CD4-positive, alpha-beta T cell treated with Interleukin-17A for 4 hours (primary cell): ENCODE measurements at places on chromosomes 16 and 17.

- no peak for DNase-seq
Observed at GRCh38 chr16:35686595-35686994, 2227.2 kb downstream of the TP53TG3F start.

GRCh38 chr17:4591529-4591928 lies 7.2 kb downstream of the SMTNL2 start:
- no peak for DNase-seq

DNA sequence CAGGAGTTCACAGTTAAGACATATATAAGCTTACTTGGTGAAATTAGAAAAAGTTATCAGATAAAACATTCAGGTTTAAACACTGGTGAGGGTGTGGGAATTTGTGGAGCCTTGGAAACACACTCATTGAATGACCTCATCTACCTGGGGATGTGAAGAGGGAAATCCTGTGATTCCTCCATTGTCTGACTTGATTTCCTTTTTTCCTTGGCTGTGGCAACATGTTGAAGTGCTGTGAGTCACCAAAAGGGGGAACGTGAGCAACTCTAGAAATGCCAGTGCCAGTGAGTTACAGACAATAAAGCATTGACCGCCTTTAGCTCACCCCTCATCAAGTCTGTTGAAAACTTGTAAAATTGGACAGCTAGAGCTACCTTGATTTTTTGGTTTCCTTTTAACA lies 1.8 kb downstream of the HMOX2 start:
- DNase-seq = peak; percentile 39

- DNase-seq = no peak
Observed at GRCh38 chr17:18327556-18327955, 12.5 kb downstream of the SMCR8 start.

DNA sequence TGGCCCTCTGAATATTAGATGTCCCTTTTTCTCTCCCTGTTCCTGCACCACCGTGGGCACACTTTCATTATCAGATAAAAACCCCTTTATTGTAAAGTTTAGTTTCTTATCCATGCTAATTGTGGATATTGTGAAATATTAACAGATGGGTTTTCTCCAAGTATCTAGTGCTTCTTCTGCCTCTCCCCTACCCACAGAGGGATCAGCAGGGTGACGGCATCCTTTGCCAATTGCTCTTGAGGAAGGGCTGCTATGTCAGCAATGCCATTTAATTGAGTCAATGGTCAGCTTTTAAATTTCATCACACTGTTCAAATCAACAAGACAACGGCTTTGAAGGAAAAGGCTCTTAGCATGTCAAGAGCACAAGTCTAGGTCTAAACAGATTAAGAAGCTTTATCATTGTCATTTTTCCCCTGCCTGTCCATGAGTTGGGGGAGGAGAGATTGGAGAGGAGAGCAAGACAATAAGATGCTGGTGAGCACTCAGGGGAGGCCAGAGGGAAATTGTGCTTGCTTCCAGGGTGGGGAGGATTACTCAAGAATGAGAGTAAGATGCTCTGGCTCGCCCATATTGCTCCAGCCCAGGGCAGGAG lies 443.0 kb upstream of the CCL2 start:
- DNase-seq = no peak

- no peak for DNase-seq
Observed at GRCh38 chr16:89268987-89269735, 51.7 kb downstream of the ZNF778 start.

DNA sequence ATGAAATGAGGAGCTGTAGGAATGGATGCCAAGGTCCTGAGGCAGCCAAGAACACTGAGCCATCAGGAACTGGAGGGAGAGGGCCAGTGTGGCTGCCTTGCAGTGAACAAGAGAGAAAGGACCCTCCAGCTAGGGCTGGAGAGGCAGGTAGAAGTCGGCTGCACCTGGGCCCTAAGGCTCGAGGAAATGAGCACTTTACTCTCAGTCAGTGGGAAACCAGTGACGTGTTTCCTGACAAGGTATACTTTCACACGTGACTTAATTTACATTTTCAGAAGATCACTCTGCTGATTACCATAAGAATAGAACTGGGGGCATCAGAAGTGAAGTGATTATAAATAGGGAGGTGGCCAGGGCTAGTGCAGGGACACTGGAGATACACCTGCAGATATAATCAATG lies 115.2 kb downstream of the C17orf67 start:
- no peak for DNase-seq

- DNase-seq = no peak
Observed at GRCh38 chr16:89060207-89060794, 33.4 kb upstream of the ACSF3 start.

DNA sequence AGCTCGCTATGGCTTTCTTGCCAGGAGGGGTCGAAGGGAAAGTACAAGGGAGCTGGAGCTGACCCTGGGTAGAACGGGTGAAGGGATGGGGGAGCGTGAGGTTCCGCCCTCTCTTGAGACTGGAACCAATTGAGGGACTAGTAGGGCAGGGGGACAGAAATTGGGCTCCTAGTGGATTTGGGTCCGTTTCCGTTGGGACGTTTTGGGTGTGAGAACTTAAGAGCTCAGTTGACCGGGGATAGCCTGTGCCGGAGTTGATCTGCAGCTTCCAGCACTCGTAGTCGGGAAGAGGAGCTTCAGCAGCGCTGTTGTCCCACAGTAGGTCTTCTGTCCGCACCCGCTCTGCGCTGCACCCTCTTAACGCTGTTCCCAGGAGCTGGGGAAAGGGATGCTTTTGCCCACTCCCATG lies 481 bp downstream of the CNTROB start:
- DNase-seq = peak; percentile 41

GRCh38 chr17:64020056-64020766 lies at the start of gene ICAM2:
TSS of gene ICAM2 (minus strand) at chr17:64020633. CDS start at chr17:64006691, 13,942 bp downstream.
- DNase-seq = peak; percentile 91

DNA sequence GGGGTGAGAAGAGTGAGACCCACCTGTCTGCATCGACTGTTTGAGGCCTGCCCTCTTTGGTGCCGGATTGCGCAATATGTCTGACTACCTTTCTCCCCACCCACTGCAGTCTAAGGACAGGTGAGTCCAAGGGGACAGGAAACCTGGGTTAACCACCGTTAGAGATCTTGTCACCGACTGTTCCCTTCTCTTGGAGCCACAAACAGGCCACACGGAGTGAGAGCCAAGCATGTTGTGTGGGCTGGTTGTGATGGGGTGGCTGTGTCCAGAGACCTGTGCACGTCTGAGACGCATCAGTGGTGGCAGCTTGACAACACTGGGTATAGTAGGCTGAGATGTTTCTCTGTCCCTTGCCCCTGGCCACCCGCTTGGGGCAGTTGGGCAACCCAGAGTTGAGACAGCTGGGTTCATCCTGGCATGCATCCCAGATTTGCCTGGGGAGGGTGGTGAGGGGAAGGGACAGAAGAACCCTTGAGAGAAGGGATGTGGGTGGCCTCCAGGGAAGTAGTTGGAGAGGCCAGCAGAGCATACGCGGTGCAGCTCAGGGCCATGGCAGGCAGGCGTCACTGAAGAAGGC lies 21.4 kb downstream of the MPRIP start:
- peak; percentile 18 for DNase-seq

DNA sequence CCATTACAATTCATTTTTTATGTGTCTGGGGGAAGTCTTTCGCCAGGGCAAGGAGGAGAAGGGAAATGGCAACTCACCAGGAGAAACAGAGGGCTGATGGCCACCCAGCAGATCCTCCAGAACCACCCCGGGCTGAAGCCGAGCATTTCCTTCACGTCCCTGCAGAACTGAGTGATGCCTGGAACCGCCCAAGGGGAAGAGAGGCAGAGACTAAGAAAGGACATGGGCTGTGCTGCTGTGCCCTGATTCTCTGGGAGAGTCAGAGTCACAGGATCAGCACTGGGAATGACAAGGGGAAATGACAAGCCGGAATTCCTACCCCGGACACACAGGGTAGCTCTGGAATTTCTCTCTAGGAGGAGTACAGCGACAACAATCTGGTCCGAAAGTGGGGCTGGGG lies 27.8 kb downstream of the SLC6A4 start:
- DNase-seq = no peak

DNA sequence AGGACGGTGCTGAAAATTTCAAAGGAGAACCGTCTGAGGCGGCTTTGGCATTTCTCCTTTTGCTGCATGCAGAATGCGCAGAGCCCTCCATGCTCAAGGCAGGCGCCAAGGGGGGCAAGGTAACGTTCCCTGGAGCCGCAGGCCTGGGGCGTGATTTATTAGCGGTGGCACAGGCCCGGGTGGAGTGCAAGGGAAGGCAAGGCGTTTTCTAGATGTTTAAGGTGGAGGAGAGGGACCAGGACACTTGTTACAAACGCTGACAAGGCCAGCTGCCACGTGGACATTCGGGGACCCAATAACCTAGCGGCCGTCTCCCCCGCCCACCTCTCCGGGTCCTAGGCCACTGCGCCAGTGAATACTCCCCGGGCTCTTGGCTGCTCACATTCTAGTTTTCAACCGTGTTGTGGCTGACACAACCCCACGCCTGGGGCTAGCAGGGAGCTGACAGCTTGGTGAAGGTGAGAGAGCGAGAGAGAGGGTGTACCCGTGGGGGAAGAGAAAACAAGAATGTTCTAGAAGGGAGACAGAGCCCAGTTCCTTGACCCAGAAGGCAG lies 250.1 kb downstream of the C16orf95 start:
- no peak for DNase-seq

DNA sequence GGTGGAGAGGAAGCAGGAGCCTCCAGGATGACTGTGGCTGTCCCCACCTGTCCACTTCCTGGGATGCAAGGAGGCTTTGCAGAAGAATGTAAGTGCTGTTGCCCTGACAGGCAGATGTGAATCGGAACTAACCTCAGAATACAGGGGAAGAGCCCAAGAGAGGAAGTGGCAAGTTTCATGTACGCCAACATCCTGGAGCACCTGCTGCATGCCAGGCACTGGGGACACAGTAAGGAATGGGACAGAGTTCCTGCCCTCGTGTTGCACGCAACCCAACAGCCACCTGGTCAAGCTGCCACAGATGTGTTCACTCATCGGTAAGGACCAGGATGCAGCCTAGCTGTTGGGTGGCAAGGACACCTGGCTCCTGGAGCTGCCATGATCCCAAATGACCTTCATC lies 98.6 kb upstream of the RPL38 start:
- DNase-seq = no peak

DNA sequence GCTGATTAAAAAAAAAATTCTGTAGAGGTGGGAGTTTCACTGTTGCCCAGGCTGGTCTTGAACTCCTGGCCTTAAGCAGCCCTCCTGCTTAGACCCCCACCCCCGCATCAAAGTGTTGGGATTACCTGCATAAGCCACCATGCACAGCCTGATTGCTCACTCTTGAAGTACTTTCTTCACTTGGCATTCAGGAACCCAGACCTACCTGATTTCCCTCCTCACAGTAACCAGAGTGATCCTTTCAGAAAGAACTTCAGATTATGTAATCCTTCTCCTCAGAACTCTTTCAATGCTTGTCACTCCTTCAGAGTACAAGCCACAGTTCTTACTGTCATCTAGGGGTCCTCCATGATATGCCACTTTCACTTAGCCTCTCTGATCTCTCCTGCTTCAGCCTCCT lies 1.4 kb downstream of the EFCAB13 start:
- no peak for DNase-seq

- no peak for DNase-seq
Observed at GRCh38 chr16:53773150-53773846, 69.3 kb downstream of the FTO start.

GRCh38 chr17:32174889-32175288 lies 32.6 kb downstream of the RHOT1 start:
- no peak for DNase-seq

- peak; percentile 99 for DNase-seq
Observed at GRCh38 chr17:18158022-18158600, 25.5 kb upstream of the ALKBH5 start.

DNA sequence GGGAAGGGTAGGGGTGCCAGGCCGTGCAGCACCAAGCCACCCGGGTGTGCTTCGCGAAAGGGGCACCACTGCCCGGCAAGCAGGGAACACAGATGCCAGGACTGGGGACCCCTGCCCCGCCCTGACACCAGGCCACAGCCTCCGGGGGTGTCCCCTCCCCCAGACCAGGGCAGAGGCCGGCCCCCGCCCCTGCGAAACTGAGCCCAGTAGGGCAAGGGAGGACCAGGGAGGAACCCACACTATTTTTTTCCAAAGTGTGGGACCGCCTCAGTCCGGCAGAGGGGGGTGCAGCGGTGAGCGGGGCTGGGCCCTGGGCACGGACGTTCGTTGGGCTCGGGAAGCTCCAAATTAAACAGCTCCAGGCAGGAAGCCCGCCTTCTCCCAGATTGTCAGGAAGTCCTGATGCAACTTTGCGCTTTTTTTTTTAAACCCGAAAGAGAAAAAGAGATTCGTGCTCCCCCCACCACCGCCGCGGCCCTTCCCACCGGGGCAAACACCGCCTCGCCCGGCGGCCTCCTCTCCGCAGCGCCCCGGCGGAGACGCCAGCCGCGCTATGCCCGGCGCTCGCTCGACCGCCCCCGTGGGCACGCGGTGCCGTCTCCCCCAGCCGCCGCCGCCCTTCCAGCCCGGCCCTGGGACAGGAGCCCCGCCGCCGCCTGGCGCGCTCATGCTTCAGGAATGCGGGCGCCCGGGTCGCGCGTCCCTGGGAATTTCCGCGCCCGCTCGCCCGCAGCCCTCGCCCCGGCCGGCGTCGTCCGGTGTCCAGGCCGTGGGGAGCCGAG lies 755 bp downstream of the PIEZO1 start:
- peak; percentile 57 for DNase-seq

- DNase-seq = no peak
Observed at GRCh38 chr17:71127416-71127815, 958.1 kb downstream of the KCNJ2 start.

DNA sequence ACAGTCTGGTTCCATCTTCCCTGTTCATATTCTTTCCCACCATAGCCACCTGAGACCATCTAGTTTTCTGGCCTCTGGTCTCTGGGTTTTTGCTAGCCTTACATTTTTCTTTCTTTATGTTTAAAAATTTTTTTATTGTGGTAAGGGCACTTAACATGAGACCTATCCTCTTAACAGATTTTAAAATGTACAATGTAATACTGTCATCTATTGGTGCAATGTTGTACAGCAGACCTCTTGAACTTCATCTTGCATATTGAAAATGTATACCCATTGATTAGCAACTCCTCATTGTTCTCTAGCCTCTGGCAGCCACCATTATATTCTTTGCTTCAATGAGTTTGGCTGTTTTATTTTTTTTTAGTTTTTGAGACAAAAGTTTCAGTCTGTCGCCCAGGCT lies 39.2 kb downstream of the ITGAM start:
- DNase-seq = no peak

- DNase-seq = no peak
Observed at GRCh38 chr16:84082835-84083569, 33.7 kb downstream of the MBTPS1 start.

GRCh38 chr16:21986692-21987246 lies 14.1 kb downstream of the PDZD9 start:
- DNase-seq = no peak

- no peak for DNase-seq
Observed at GRCh38 chr17:72399608-72400487, 279.0 kb downstream of the SOX9 start.

- no peak for DNase-seq
Observed at GRCh38 chr16:49419006-49419405, 45.4 kb downstream of the C16orf78 start.

- DNase-seq = peak; percentile 7
Observed at GRCh38 chr16:72876221-72876620, 171.7 kb downstream of the ZFHX3 start.

- no peak for DNase-seq
Observed at GRCh38 chr16:46693598-46693997, 4.1 kb downstream of the ORC6 start.
